Ovary (tissue), 10 donors: ENCODE measurements at places on chromosomes 3 and 15. TPM values are rescaled to one million over a fixed set of nuclear protein-coding genes. Genes with fewer than 3 reads are reported as not detected.

- no peaks in the 10 kb centered on the region for H3K36me3 ChIP-seq
- H3K27me3 ChIP-seq: no peaks in the 10 kb centered on the region
- no peak overlapping the region for H3K4me3 ChIP-seq
- DNase-seq: no peak
Observed at GRCh38 chr3:101963902-101964362, 114.6 kb downstream of the NFKBIZ start.

DNA sequence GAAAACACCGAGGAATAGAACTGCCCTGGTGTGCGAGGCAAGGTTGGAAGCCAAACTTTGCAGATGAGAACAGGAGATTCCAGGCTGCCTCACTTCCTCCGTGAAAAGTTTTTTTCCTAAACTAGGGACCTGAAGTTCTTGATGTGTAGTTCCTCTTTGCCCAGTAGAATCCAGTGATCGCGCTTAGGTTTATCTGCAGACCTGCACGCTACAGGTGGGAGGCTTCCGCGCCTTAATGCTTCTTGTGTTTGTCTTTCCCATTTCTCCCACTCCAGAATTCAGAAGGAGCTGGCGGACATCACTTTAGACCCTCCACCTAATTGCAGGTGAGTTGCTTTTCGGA, 5.4 kb downstream of the UBE2E1 start:
- DNase-seq: no peak
- peaks cover 4% of the 10 kb centered on the region for H3K4me1 ChIP-seq
- H3K36me3 ChIP-seq: no peaks in the 10 kb centered on the region
- H3K27me3 ChIP-seq: no peaks in the 10 kb centered on the region
- H3K27ac ChIP-seq: peak overlapping the region; percentile 58

DNA sequence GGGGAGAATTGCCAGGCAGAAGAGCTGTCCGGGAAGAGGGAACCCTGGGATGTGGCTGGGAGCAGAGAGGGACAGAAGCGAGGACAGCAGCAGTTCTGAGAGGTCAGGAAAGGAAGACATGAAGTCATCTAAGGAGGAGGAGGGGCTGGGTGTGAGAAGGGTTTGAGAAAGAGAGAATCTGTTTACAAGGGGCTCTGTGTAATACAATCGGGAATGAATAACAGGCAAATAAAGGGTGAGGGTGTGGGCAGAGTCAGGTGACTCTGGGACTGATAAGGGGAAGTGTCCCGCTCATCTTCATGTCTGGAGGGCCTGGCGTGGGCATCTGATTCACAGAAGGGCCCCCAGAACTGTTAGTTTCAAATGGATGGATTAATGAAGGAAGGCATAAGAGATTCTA, 191.3 kb downstream of the XXYLT1 start:
- H3K36me3 ChIP-seq: no peaks in the 10 kb centered on the region
- H3K27ac ChIP-seq: no peak overlapping the region
- H3K4me3 ChIP-seq: no peak overlapping the region
- no peaks in the 10 kb centered on the region for H3K27me3 ChIP-seq
- H3K4me1 ChIP-seq: peaks cover 5% of the 10 kb centered on the region
- no peak for DNase-seq

GRCh38 chr3:152314677-152315353, 46.1 kb downstream of the MBNL1 start:
- no peak overlapping the region for H3K27ac ChIP-seq
- no peaks in the 10 kb centered on the region for H3K4me1 ChIP-seq
- H3K36me3 ChIP-seq: no peaks in the 10 kb centered on the region
- H3K4me3 ChIP-seq: no peak overlapping the region
- H3K27me3 ChIP-seq: no peaks in the 10 kb centered on the region
- DNase-seq: no peak

DNA sequence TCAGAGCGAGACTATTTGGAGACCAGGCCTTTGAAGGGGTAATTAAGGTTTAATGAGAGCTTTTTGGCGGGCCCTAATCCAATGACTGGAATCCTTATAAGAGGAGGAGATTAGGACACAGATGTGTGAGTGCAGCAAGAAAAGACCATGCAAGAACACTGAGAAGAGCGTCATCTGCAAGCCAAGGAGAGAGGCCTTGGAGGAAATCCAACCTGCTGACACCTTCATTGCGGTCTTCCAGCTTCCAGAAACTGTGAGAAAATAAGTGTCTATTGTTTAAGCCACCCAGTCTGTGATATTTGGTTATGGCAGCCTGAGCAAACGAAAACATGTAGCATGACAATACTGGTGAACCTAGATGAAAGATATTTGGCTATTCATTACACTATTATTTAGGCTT, 23.0 kb upstream of the MUSTN1 start:
- H3K27ac ChIP-seq: no peak overlapping the region
- no peak overlapping the region for H3K4me3 ChIP-seq
- H3K36me3 ChIP-seq: no peaks in the 10 kb centered on the region
- no peak for DNase-seq

GRCh38 chr3:16253601-16254000, 11.1 kb downstream of the DPH3 start:
- H3K4me3 ChIP-seq: no peak overlapping the region
- H3K27me3 ChIP-seq: no peaks in the 10 kb centered on the region
- peaks cover 10% of the 10 kb centered on the region for H3K4me1 ChIP-seq

DNA sequence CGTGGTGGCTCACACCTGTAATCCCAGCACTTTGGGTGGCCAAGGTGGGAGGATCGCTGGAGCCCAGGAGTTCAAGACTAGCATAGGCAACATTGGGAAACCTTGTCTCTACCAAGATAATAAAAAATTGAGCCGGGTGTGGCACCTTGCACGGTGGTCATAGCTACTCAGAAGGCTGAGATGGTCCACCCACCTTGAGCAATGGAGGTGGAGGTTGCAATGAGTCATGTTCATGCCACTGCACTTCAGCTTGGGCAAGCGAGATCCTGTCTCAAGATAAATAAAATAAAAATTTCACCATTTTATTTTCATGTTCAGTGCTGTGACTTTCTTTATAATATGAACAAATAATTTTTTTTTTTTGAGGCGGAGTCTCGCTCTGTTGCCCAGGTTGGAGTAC, 12.5 kb downstream of the MAPK6 start:
- DNase-seq: no peak
- H3K27ac ChIP-seq: no peak overlapping the region
- H3K4me1 ChIP-seq: no peaks in the 10 kb centered on the region
- no peaks in the 10 kb centered on the region for H3K36me3 ChIP-seq
- no peaks in the 10 kb centered on the region for H3K27me3 ChIP-seq

GRCh38 chr3:170480111-170480510, 61.4 kb downstream of the CLDN11 start:
- no peak for DNase-seq
- H3K27ac ChIP-seq: no peak overlapping the region
- no peak overlapping the region for H3K4me3 ChIP-seq
- H3K27me3 ChIP-seq: no peaks in the 10 kb centered on the region

- H3K4me1 ChIP-seq: peaks cover 7% of the 10 kb centered on the region
- no peaks in the 10 kb centered on the region for H3K36me3 ChIP-seq
- DNase-seq: no peak
- no peak overlapping the region for H3K4me3 ChIP-seq
Observed at GRCh38 chr3:100972301-100972844, 20.8 kb downstream of the ABI3BP start.

DNA sequence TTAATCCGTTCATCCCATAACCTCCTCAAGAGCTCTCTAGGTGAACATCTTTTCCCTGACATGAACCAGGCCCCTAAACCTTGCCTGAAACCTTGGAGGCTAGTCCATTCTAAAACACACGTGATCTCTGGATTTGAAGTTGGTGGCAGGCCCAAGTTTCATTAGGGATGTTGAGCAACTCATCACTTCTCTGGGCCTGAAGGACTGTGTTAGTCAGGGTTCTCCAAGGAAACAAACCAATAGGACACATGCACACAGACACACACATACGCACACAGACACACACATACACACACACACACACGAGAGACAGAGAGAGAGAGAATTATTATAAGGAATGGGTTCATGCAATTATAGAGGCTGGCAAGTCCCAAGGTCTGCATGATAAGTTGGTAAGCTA, 31.9 kb downstream of the ACAN start:
- no peaks in the 10 kb centered on the region for H3K36me3 ChIP-seq
- no peak overlapping the region for H3K27ac ChIP-seq
- no peak overlapping the region for H3K4me3 ChIP-seq
- no peaks in the 10 kb centered on the region for H3K4me1 ChIP-seq

GRCh38 chr15:56653787-56654186, 79.5 kb downstream of the ZNF280D start:
- peaks cover 4% of the 10 kb centered on the region for H3K4me1 ChIP-seq
- H3K27me3 ChIP-seq: no peaks in the 10 kb centered on the region
- H3K27ac ChIP-seq: peak overlapping the region; percentile 79
- H3K36me3 ChIP-seq: no peaks in the 10 kb centered on the region

DNA sequence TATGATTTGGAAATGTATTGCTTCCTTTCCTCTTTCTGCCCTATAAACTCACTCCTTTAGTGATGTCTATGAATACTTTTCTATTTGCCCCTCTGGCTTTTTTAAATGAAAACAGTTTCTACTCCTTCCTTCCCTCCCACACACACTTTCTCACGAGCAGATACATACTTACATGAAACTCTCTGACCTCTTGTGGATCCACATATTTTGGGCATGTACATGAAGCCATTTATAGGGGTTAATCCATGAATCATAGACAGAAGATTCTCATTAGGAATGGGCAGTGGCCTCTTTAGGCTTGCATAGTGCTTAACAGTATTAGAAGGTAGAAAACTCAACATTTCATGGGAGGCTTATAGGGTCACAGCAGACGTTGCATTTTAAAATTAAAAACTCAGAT, 24.8 kb downstream of the ANAPC13 start:
- H3K4me3 ChIP-seq: no peak overlapping the region
- peaks cover 18% of the 10 kb centered on the region for H3K4me1 ChIP-seq
- DNase-seq: no peak

DNA sequence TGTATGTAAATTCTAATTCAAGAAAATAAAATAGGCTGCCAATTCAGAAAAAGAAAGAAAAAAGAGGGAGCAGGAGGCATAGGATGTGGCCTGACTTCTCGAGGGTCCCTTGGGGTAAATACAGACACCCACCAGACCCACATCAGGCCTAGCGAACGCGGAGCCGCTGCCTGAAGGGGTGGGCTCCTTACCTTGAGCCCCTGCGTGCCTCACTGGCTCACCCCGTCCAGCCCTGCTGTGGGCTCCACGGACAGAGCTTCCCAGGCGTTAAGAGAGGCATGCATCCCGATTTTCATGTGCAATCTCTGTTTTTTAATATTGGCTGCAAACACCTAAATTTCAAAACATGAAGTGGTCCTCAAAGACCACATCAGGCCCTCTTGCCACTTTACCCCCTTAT, 257.8 kb downstream of the PLCL2 start:
- no peak overlapping the region for H3K27ac ChIP-seq
- no peaks in the 10 kb centered on the region for H3K4me1 ChIP-seq
- DNase-seq: no peak
- no peaks in the 10 kb centered on the region for H3K36me3 ChIP-seq

DNA sequence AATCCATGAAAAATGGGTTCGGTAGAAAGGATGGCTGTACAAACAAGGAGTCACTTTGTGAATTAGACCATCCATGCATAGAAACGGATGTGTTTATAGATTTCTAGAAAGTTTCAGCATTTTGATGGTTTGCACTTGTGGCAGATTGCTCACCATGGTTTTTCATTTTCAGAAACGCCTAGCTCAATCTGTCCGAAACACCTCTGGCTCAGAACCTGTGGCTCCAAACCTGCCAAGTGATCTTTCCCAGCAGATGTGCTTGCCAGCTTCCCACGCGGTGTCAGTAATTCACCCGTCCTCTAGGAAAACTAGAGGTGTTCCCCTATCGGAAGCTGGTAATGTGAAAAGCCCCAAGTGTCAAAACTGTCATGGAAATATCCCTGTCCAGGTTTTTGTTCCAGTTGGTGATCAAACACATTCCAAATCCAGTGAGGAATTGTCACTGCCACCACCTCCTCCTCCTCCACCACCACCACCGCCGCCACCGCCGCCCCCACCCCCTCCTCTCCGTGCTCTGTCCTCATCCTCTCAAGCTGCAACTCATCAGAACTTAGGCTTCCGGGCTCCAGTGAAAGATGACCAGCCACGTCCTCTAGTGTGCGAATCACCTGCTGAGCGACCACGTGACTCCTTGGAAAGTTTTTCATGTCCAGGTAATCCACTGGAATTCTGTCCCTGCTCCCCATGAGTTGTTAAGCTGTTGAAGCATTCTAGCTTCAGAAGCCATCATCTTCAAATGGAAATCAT, 21.2 kb downstream of the WHAMM start:
- no peaks in the 10 kb centered on the region for H3K36me3 ChIP-seq
- H3K27me3 ChIP-seq: no peaks in the 10 kb centered on the region
- no peak overlapping the region for H3K4me3 ChIP-seq
- H3K4me1 ChIP-seq: no peaks in the 10 kb centered on the region
- no peak overlapping the region for H3K27ac ChIP-seq

GRCh38 chr15:93488296-93488713, 399.3 kb upstream of the RGMA start:
- H3K4me1 ChIP-seq: peaks cover 12% of the 10 kb centered on the region
- no peak overlapping the region for H3K27ac ChIP-seq
- no peak overlapping the region for H3K4me3 ChIP-seq
- no peaks in the 10 kb centered on the region for H3K36me3 ChIP-seq

GRCh38 chr3:194343561-194343893, 7.6 kb downstream of the CPN2 start:
- DNase-seq: no peak
- H3K4me1 ChIP-seq: no peaks in the 10 kb centered on the region
- H3K36me3 ChIP-seq: no peaks in the 10 kb centered on the region
- no peak overlapping the region for H3K4me3 ChIP-seq
- no peaks in the 10 kb centered on the region for H3K27me3 ChIP-seq

DNA sequence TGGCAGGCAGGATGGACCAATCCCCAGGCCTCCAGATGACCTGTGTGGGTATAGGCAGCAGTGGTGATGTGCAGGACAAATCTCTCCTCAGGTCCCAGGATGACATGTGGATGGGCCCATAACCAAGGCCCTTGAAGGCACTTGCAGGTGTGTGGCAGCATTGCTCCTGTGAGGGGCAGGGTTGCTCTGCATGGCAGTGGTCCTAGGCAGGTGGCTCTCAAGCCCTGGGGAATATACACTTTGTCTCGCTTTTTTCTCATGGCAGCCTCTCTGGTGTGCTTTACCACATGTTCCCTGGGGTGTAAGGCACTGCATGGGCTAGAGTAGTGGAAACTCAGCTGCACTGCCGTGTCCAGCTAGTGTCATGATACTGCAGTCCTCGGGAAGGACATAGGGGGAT, 503.6 kb downstream of the UNC13C start:
- H3K27me3 ChIP-seq: no peaks in the 10 kb centered on the region
- H3K36me3 ChIP-seq: no peaks in the 10 kb centered on the region
- no peaks in the 10 kb centered on the region for H3K4me1 ChIP-seq
- H3K4me3 ChIP-seq: no peak overlapping the region

- no peaks in the 10 kb centered on the region for H3K27me3 ChIP-seq
- H3K36me3 ChIP-seq: no peaks in the 10 kb centered on the region
- peak; percentile 54 for DNase-seq
- H3K4me1 ChIP-seq: peaks cover 7% of the 10 kb centered on the region
Observed at GRCh38 chr3:45583021-45583851, 11.3 kb upstream of the LIMD1 start.

GRCh38 chr15:36365963-36366362, 213.5 kb upstream of the CDIN1 start:
- H3K27me3 ChIP-seq: no peaks in the 10 kb centered on the region
- H3K4me3 ChIP-seq: no peak overlapping the region
- H3K27ac ChIP-seq: no peak overlapping the region
- no peaks in the 10 kb centered on the region for H3K4me1 ChIP-seq
- no peaks in the 10 kb centered on the region for H3K36me3 ChIP-seq
- no peak for DNase-seq

GRCh38 chr3:134974624-134975023, 179.6 kb downstream of the EPHB1 start:
- H3K36me3 ChIP-seq: no peaks in the 10 kb centered on the region
- H3K27ac ChIP-seq: no peak overlapping the region
- H3K27me3 ChIP-seq: no peaks in the 10 kb centered on the region
- no peak overlapping the region for H3K4me3 ChIP-seq
- no peaks in the 10 kb centered on the region for H3K4me1 ChIP-seq
- DNase-seq: no peak

The RABL3 gene
- total RNA-seq: 11.1 TPM

The GOLGA8K gene
- 0.69 TPM for total RNA-seq

The ZNF501 gene
- total RNA-seq: 7.5 TPM

The GRAMD2A gene
- 3.2 TPM for total RNA-seq

The KNL1 gene
- total RNA-seq: 0.38 TPM
